Activated CD8-positive, alpha-beta memory T cell treated with anti-CD3 and anti-CD28 coated beads for 4 hours (primary cell): ENCODE measurements at places on chromosomes 5 and 9.

- no peak for DNase-seq
These were observed 49.2 kb downstream of the KIAA1958 start for GRCh38 chr9:112535811-112536210.

- DNase-seq = no peak
These were observed 156.4 kb upstream of the RASEF start for GRCh38 chr9:83219154-83219923.

GRCh38 chr5:26757941-26758340, 280.4 kb downstream of the CDH9 start:
- no peak for DNase-seq

DNA sequence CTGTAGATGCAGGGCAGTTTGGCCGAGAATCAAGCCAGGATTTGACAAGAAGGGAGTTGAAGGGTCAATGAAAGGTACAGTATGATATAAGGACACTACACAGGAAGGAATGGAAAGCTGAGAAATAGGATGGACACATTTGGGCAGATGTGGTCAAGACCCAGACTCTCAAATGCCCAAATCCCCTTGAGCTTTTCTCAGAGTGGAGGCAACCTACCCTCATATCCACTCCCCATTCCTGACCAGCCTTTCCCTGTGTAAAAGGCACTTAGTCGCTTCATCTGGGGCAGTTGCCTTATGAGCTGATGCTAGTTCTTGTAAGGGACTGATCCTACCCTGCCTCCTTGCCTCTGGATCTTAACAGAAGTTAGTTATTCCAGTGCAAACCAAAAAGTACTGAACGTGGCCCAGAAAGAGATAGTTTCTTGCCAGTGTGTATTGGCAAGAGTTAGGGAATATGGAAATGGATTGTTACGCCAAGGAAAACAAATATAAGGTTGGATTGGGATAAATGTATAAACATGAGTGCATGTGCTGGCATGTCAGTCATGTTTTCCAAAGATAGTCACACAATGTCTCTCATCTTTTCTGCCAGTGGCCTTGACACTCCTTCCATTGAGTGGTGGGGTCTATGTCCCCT, 4.1 kb upstream of the MCCC2 start:
- no peak for DNase-seq

- no peak for DNase-seq
These were observed 33.8 kb downstream of the HTR1A start for GRCh38 chr5:63928451-63928850.

DNA sequence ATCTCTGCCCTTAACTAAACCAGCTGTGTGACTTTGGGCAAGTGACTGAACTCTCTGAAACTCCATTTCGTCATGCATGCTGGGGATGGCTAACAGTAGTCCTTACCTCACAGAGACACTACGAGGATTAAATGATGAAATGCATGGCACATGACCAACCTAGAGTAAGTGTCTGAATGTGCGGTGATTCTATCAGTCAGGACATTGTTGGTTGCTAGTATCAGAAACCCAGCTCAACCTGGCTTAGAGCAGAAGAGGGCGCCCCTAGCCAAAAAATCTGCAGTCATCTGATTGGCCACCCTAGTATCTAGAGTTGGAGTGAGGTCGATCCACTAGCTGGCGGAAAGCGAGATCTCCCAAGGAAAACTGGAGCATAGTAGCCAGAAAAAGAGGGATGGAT, 25.2 kb downstream of the NEURL1B start:
- DNase-seq = no peak

- no peak for DNase-seq
These were observed 17.4 kb downstream of the ELOVL7 start for GRCh38 chr5:60826653-60827052.

DNA sequence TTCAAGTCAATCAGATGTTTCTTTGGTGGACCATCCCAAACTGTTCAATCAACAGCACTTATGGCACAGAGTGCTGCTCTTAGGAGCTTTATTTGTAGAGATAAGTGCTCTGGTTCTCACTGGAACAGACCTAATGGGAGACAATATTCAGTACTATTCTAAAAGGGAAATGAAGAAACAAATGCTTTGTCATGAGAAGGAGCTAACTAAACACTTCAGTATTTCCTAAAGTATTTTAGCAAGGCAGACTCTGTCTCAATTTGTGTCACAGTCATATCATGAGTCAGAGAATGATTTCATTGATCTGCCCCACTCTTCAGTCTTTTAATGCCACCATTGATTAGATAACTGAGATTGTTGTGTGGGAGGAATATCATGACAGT, 175.3 kb downstream of the SLF1 start:
- DNase-seq = no peak

DNA sequence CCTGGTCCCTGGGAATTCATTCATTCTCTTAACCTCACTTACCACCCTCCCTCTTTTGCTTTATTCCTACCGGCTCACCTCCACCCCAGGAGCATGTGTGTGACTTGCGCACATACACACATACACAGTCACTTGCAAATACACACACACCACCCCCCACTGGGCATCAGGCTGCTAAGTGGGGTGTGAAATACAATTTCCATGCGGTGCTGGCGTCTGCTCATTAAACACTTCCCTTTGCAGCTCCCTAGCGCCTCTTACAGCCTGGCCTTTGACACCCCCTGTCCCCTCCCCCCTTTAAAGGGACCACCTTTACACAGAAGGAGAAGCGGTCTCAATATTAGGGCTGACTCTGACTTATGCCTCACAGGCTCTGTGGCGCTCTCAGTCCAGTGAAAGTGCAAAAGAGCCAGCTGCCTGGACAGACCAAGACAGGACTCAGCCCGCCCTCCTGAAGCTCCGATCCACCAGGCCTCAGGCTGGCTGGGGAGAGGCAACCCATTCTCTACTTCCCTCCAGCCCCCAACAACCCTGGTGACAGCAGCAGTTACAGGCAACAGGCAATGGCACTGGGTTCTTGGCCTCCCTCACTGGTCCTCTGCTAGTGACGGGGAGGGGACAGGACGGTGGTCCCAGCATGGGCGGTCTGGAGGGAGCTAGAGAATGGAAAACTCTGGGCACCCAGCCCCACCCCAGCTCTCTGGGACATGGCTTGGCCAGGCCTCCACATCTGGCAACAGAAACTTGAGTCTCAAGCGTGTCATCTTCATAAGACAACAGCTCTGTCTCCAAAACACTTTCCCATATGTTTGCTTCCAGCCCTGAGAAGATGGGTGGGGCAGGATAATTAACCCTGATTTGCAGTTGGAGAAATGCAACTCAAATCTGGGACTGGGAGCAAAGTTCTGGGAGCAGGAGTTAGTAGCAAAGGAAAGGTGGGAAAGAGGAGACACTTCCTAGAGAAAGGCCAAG, 12.0 kb downstream of the ENHO start:
- DNase-seq = no peak

DNA sequence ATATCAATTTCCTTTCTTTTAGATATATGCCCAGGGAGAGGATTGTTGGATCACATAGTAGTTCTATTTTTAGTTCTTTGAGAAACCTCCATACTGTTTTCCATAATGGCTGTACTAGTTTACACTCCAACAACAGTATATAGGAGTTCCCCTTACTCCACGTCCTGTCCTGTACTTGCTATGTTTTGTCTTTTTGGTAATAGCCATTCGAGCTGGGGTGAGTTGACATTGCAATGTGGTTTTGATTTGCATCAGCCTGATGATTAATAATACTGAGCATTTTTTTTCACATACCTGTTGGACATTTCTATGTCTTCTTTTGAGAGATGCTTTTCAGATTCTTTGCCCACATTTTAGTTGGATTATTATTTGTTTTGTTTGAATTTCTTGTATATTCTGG, 445.9 kb downstream of the NTRK2 start:
- no peak for DNase-seq

DNA sequence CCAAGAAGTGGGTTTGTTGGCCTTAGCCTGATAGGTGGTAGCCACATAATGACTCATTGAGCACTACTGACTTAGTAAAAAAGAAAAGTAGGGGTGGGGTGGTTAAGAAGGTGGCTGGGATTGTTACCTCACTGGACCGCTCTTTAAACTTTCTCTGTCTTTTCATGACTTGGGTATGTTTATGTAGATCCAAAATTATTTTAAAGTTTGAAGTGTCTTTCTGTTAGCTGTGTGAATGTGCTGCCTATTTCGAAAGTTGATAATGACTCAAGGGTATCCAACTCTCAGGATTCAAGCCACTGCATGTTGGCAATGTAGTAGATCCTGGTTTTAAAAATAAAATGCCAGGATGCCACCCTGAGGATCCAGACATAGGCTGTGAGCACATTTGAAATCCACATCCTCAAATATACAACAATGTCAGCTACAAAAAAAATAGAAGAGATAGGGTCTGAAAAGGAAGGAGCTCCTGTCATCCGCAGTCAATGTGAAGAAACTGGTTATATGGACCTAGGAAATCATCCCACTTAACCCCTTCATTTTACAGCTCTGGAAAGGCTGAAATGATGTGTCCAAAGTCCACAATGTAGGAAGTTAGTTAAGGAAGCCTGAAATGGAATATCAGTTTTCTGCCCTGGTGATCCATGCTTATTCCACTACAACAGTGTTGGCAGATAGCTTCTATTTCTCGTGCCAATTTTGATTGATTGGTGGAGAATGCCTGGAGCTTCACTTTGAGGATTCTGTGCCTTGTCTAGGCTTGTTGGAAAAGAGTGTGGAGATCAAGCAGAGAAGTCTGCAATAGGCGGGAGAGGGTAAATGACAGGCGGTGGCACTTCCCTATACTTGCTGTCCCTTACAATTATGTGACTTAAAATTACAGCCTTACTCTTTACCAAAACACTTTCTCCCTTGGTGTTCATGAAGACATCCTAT, 23.4 kb downstream of the ZNF462 start:
- DNase-seq = no peak

GRCh38 chr5:125597338-125597737, 825.9 kb upstream of the GRAMD2B start:
- DNase-seq = no peak
